ENCODE measurements at places on chromosomes 13 and 19.

DNA sequence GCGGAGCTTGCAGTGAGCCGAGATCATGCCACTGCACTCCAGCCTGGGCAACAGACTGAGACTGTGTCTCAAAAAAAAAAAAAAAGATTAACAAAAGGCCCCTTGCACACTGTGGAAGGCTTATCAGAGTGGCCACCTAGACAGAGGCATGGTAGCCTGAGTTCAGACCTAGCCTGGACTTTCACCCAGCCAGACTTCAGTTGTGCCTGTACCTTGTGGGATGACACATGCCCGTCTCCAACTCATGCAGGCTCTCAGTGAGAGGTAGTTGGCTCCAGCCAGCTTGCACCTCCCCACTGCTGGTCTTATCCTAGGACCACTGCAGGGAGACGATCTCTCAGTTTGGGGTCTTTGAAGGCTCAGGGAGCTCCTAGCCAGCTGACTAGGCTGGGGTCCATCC lies 52.2 kb downstream of the GATAD2A start:
- DNase-seq = no peak

DNA sequence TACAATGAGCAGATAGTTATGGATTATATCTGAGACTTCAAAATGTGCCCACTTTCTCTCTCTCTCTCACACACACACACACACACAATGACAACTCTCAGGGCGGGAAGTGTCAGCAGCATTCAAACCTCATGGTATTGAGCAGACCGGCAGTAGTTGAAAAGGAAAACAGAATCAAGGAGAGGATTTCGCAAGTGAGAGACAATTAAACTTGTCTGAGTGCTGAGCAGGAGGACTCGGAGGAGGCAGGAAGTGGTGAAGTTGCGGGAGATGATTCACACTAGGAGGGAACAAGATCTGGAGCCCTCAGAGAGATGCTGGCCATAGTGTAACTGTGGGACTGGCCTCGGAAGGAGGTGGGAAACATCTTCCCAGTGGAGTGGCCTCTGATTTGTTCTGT lies 353.1 kb downstream of the EFNB2 start:
- DNase-seq = no peak

DNA sequence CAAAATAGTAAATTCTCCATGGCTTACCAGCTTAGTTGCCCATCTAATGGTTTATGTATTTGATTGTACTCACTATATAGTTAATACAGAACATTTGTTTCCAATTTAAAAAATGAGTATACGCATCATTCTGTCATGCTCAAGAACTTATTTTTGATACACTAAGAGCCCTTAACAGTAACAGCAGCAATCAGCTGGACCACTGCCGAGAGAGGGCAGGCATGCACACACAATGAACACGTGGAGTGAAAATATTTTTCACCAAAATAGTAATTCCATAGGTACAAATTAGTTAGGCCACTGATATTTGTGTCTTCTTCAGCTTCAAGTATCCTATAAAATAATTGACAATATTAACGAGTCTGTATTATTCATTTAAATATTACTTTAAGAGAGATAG lies 109.9 kb downstream of the KLF12 start:
- no peak for DNase-seq

DNA sequence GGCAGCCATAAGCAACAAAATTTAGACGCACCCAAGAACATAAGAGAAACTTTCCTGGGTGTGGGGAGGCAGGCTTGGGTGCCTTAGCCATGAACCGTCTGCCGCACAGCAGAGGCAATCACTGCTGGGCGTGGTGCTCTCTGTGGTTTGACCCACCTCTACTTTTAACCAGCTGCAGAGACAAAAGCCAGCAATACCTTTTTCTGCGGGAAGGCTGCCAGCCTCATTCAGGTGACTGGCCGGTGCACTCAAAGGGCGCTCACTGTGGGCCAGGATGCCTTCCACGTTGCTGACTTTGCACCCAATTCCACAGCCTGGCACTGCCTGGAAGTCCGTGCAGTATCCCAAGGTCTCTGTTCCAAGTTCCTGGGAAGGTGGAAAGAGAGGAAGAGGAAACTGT lies 69.1 kb downstream of the ATP7B start:
- peak; percentile 10 for DNase-seq

- no peak for DNase-seq
Observed at GRCh38 chr13:46121597-46122163, 16.8 kb upstream of the CPB2 start.

DNA sequence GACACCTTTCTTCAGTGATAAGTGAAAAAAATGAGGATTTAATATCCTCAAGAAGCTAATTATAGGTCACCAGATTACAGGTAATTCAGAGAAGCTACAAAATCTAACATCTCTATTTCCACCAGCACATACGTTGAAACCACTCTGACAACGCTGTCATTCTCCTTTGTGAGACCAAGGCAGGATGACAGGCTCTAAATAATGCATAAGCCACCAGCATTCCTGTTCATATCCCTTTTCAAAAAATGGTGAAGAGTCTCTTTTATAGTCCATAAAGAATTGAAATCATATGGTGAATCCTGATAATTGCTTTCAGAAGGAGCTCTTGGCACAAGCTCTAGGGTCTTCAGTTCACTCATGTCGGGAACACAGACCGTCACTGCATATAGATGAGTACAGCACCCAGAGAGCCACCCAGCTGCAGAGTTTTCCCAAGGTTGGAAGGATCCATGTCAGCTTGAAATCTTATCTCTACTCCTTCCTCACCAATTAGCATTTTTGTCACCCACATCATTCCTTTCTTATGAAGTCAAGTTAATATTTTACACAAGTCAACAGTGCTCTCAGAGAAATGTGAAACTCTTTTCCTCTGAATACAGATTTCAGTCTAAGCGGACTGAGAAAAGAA lies 431.4 kb downstream of the TBC1D4 start:
- DNase-seq = no peak

DNA sequence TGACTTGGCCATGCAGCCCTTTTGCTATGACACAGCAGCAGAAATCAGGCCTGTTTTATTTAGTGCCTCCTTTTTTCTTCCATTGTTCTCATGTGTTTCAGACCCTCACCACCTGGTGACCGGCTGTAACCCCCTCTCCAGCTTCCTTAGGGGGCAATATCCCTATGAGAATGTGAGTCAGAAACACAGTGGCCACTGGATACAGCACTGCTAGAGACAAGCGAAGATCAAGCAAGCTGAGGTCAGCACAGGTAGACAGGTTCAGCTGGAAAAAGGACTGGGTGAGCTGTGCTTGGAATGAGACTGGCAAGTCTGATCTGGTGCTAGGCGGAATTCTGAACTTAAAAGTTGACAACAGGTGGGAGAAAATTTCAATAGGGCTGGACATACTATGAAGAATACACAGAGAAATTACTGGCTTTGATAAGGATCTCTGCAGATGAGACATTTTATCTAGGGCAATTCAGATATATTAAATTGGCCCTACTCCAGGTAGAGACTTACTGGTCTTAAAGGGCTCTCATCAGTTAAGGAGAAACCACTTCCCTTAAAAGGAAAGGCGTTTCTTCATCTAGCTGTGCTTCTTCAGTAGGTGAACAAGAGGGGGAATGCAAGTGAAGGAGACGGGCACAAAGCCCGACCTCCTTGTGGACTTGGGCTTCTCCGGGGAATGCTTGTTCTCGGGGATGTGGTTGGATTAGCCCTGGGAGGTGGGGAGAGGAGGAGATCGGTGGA lies 83.3 kb downstream of the ERCC5 start:
- DNase-seq = no peak

DNA sequence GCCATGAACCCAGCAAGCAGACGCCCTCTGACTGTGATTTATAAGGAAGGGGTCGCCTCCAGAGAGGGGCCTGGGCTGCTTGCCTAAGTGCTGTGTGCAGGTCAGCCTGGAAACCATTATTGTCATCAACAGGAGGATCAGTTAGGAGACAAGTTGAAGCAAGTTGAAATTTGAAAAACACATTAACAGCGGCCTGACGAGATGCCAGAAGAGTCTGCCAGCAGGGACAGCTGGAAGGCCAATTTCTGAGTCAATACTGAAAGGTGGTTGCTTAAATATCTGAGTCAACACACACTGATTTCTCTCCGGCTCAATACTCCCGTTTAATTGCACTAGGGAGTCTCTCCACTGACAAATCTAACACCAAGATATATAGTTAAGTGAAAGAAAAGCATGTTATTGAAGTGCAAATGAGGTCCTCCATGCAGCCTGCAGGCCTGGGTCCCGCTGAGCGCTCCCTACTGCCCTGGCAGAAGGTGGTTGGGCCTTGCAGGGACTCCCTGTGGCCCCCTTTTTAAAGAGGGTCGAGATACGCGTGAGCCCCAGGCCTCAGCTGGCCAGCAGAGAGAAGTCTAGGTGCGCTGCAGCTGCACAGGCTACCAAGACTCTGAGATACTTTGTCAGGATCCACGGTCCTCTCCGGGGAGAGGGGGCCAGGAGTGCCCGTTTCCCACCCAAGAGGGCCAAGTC lies 91.1 kb downstream of the RNASEH2B start:
- DNase-seq = no peak

DNA sequence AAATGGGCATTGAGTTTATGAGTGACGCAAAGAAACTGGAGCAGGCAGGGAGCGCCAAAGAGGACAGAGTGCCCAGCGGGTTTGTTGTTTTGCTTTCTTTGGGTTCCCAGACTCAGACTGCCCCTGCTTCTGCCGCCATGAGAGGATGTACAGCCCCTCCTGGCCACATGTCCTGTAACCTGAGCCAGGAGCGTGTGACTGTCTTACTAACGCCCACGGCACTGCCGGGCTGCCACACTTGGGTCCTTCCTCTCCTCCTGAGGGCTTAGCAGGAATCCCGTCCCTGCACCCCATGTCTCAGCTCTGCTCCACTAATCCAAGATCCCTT lies 80.5 kb downstream of the GPR12 start:
- no peak for DNase-seq

DNA sequence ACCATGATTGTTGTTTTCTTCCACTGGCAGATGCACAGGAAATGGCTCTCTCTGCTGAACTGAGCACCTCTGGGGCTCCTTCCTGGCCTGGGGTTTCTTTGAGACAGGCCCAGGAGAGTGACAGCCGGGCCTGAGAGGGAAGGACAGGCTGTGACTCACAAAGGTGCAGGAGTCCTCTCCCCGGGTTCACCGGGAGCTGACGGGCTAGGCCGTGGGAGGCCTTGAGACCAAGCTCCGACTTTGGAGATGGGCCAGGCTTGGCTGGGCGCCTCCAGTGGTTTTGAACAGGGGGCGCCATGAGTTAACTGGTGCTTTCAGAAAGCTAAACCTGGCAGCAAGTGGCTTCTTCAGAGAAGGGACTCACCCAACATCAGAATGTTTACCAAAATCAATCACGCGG lies 143.4 kb downstream of the URI1 start:
- no peak for DNase-seq

GRCh38 chr13:42486711-42487198 lies 87.2 kb upstream of the TNFSF11 start:
- no peak for DNase-seq

GRCh38 chr13:77752512-77753069 lies 55.1 kb downstream of the SLAIN1 start:
- no peak for DNase-seq

- peak; percentile 44 for DNase-seq
Observed at GRCh38 chr19:3178973-3179738, 587 bp downstream of the S1PR4 start.

DNA sequence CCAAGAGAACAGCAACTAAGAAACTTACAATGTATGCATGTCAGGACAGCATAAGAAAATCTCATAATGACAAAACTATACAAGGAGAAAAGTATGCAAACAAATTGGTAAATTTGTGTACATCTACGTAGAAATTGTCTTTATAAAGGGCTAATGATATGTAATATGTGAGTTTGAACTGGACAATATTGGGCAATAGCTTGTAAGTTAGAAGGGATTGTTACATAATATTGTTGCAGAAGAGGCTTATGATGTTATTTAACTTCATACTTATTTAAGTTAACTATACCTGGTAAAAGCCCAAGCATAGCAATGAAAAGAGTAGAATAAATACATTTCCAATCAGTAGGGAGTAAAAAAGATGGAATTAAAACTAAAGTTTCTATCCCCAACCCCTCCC lies 134.0 kb downstream of the MAB21L1 start:
- DNase-seq = no peak

GRCh38 chr13:33218426-33218825 lies 67.1 kb downstream of the STARD13 start:
- no peak for DNase-seq

- no peak for DNase-seq
Observed at GRCh38 chr19:18651733-18652132, 14.9 kb downstream of the KLHL26 start.

DNA sequence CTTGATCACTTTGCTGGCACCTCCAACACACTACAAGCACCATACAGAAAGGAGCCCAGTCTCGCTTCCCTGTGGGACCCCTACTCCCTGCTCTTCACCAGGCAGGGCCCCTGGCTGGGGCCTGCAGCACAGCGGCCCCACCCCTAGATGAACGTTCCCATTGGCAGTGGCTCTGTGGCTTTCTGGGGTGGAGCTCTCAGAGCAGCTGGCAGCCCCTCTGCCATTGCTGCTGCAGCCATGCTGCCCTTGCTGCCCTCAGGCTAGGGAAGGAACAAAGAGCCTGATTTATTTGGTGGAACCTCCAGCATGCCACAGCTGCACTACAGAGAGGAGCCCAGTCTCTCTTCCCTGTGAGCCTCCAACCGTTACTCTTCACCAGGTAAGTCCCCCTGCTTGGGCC lies 5.8 kb downstream of the SIGLEC6 start:
- DNase-seq = no peak

- no peak for DNase-seq
Observed at GRCh38 chr13:95494082-95494681, 58.3 kb upstream of the CLDN10 start.
